ENCODE measurements at places on chromosomes 1 and 21. TPM values are rescaled to one million over a fixed set of nuclear protein-coding genes. Genes with fewer than 3 reads are reported as not detected.
A peak's percentile ranks its signal among the peaks of the same experiment; 100 is the strongest.

DNA sequence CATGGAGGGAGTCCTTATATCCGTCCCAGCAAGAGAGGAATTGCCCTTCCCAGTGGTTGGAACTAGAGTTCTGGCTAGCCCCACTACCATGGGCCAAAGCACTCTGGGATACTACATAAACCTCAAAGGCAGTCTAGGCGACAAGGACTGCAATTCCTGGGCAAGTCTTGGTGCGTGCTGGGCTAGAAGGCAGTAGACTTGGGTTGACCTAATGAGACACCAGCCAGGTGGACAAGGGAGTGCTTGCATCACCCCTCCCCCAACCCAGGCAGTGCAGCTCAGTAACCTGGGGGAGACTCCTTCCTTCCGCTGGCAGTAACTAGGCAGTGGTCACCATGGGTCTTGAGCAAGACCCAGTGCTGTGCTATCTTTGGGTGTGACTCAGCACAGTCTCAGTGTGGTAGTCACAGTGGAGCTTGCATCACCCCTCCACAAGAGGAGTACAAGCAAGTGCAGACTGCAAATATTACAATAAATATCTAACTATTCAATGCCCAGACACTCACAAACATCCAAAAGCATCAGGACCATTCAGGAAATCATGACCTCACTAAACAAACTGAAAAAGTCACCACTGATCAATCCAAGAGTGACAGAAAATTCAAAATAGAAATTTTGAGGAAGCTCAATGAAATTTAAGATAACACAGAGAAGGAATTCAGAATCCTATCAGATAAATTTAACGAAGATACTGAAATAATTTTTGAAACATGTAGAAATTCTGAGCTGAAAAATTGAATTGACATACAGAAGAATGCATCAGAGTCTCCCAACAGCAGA lies 84.7 kb upstream of the LYPLAL1 start:
- DNase-seq: no peak

DNA sequence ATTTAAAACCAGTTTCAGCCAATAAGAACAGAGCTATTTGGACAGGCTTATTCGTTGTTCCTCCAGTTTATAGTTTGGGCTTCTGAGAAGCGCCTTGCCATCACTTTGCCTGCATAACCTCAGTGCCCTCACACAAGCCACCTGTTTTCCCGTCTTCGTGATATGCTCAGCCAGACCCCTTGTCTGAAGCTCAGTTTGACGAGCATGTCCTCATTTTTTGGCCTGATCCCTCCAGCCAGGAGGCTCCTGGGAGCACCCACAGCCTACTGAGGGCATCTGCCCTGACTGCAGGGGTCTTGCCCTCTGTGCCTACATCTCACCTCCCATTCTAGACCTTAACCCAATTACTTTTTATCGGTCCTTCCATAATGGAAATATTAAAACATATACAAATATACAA lies 95.3 kb downstream of the ADARB1 start:
- no peak for DNase-seq

NR1I3 gene
- total RNA-seq: not detected

SH2D5 gene
- total RNA-seq: not detected

GRCh38 chr1:116754198-116754977 lies at the start of gene CD2:
Gene CD2, plus strand, starts transcription at chr1:116754430. Its CDS starts 63 bp downstream, at chr1:116754493.
- peak; percentile 43 for DNase-seq

DNA sequence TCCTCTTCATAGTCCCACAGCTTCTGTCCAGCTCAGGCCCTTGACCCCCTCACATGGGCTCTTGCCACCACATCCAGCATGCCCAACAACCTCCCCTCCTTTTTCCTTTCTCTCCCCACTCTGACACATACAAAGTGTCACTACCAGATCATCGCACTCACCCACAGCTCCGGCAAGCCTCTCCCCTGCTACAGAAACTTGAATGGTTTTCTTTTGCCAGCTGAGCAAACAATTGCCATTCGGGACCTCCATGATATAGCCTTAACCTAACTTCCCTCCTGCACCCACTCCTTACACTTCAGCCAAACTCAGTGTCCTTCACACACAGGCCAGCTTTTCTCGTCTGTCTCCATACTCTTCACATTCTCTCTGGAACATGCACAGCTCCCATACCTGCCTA lies 43.3 kb downstream of the MAB21L3 start:
- no peak for DNase-seq

DNA sequence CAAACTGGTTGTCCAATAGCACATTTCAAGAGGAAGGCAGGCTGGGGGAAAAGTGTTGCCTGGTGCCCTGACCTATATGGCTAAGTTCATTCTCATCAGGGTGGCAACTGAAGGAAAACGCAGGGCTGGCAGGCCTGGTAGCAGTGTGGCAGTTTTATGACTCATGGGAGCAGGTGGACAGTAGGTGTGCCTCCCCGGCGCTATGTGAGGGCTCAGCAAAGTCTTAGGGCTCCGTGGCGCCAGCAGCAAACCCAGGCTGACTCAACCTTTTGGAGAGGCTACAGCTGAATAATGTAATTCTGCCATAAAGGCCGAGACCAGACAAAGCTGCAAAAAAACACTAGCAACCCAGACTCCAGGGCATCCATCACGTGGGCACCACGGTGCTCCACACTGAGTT lies 23.6 kb downstream of the GADD45A start:
- no peak for DNase-seq

CD1B gene
- not detected for total RNA-seq

PIGR gene
- not detected for total RNA-seq

DNA sequence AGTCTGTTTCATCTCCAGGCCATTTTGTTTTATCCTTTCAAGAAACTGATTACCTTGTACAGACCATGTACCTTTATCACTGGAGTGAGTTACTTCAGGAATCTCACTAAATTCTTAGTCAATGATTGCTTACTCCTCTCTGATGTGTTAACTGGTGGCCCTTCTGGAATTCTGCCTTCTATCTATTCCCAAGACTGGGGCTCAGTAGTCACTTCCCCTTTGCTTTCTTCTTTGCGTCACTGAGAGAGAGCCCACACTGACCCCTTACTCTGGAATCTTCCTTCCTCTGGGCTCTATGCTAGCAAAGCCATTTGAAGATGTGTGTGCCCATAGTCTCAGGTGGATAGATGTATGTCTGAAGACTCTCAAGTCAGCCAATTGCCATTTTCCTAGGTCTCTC lies 34.6 kb downstream of the XCL2 start:
- DNase-seq: no peak

GRCh38 chr1:92934395-92935378 lies 26.6 kb downstream of the DIPK1A start:
- DNase-seq: no peak

- no peak for DNase-seq
These were observed 17.0 kb downstream of the CFAP126 start for GRCh38 chr1:161350671-161351070.

SLC5A3 gene
- 5.2 TPM for total RNA-seq

VCAM1 gene
- 1.2 TPM for total RNA-seq

DNA sequence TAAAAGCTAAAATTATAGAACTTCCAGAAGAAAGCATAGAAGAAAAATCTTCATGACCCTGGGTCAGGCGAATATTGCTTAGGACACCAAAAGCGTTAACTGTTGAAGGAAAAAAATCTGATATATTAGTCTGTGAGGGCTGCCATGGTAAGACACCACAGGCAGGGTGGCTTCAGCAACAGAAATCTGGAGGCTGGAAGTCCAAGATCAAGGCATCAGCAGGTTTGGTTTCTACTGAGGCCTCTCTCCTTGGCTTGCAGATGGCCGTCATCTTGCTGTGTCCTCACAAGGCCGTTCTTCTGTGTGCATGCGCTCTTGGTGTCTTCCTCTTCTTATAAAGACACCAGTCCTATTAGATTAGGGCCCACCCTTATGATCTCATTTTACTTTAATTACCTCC lies 14.5 kb downstream of the IFNLR1 start:
- DNase-seq: no peak

- DNase-seq: no peak
These were observed 7.5 kb upstream of the IGSF5 start for GRCh38 chr21:39737376-39738000.

DNA sequence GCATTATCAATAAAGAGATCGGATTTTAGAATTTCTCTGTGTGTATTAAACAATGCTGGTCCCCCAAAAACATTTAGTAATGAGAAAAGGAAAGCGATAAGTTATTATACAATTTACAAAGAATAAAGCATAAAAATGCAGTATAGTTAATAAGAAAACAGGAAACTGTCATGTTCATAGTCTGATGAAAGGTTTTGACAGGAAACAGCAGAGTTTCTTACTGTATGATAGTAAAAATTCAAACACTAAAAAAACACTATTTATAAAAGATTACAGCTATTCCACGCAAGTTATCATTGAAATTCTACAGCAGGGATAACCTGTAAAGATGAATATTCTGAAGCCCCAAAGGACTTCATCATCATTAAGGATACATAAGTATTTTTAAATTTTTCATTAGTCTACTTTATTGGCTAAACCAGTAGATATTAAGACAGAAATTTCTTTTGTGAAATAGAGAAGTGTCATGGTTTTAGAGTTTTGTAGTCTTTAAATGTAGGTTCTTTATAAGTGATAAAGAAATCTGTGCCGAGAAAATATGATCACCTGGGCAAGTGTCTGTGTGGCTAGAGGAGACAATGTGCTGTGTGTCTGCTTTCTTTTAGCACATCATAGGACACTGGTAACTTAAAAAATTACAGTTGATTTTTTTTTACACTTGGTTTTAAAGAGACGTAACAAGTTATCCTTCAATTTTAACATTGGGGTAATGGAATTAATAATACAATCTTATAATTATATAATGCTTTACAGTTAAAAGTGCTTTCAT lies 49.7 kb upstream of the GFI1 start:
- no peak for DNase-seq

CFHR5 gene
- not detected for total RNA-seq

DNA sequence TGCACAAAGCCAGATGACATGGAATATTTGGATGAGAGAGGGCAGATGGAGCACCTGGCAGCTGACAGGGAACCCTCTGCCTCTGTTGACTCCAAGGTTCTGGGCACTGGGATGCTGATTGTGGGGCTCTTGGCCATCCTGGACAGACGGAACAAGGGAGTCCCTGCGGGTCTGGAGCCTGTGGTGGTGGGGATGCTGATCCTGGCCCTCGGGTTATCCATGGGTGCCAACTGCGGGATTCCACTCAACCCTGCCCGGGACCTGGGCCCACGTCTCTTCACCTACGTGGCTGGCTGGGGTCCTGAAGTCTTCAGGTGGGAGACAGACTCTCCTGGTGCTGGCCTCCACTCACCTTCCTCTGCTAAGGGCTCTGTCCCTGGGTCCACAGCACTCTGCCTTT lies 1.8 kb upstream of the ATP8B2 start:
- DNase-seq: no peak

DNA sequence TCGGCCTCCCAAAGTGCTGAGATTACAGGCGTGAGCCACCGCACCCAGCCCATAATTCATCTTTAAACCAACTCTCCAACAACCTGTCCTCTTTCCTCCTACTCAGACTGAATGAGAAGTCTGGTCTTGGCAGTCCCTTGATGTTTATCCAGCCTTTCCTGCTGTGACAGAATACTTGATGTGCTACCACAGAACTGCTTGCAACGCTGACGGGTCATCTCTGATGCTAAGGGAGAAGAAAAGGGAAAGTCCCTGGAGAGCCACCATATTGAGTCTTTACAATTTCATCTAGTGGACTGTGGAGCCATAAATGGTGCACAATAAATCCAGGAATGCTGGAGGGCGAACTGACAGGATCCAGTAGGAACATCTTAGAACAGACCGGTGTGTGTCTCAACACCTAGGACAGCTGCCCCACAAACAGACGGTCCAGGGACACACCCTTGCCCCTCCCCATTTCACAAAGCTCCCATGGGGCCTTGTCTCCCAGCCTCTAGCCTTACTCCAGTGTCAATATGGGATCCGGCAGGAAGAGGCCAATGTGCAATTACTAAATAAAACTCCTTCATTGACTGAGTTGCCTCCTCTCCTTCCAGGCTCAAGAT lies 30.7 kb downstream of the JAK1 start:
- DNase-seq: no peak

DNA sequence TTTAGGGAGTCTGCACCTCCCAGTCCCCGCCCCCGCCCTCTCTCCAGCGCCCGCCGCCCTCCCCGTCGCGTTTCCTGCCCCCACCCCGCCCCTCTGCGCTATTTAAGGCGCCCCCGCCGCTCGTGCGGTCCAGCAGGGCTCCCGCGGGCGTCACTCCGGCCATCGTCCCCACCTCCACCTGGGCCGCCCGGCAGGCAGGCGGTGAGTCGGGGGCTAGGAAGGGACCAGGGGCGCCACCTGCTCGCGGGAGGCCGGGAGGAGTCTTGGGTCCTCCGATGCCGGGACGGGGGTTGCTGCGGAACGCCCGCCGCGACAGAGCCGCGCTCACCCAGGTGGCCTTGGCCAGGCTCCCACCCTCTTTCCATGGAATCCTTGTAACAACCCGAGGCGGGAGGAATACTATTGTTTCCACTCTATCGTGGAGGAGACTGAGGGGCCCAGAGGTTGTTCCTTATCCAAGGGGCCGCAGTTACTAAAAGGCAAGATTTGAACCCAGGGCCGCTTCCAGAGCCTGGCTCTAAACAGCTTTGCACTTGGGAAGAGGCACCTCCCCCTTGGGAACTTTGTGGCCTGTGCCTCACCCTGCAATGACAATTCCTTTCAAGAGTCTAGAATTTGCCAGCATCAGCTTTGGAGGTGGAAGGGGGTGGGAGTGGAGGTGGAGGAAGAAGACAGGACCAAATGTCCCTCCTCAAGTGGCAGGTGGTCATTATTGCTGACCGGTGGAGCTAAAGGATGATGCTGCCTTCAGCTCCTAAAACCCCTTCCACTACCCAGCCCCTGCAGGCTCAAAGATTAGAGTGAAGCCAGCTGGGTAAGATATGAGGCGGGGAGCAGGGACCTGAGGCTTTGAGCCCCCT lies at the start of gene GJA4:
TSS of gene GJA4 (plus strand) at position 132 of the 860 bp plus-strand sequence. CDS start 1,215 bp downstream, outside the sequence.
- DNase-seq: no peak

LCE1B gene
- not detected for total RNA-seq

HMGCL gene
- 10.2 TPM for total RNA-seq

LRRC7 gene
- 3.1 TPM for total RNA-seq

- no peak for DNase-seq
These were observed 95.3 kb downstream of the COP1 start for GRCh38 chr1:176111835-176112234.

ROR1 gene
- total RNA-seq: not detected

DNA sequence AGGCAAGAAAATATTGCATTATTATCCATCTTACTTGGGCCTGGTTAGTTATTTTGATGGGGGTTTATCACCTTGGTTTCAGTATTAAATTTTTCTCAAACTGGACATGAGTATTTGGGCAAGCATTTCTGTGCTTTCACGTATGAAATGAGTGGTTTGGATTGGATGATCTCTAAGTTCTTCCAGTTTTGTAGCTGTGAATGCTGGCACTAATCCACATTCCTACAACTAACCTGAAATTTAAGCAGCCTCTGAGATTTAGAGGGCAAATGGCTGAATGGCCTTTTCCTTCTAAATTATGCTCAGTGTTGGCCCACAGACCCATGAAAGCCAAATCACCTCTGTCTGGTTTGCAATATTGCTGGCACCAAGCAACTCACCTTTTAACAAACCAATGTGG lies 475.0 kb upstream of the B3GALT2 start:
- no peak for DNase-seq

- DNase-seq: no peak
These were observed 1490.8 kb downstream of the BRINP3 start for GRCh38 chr1:188986745-188987417.

GRCh38 chr1:160040476-160040875 lies 8.7 kb upstream of the PIGM start:
- DNase-seq: no peak

CRP gene
- not detected for total RNA-seq

All from CD8-positive, alpha-beta T cell (primary cell).